ENCODE measurements at places on chromosomes 5 and 9.
A peak's percentile ranks its signal among the peaks of the same experiment; 100 is the strongest.

DNA sequence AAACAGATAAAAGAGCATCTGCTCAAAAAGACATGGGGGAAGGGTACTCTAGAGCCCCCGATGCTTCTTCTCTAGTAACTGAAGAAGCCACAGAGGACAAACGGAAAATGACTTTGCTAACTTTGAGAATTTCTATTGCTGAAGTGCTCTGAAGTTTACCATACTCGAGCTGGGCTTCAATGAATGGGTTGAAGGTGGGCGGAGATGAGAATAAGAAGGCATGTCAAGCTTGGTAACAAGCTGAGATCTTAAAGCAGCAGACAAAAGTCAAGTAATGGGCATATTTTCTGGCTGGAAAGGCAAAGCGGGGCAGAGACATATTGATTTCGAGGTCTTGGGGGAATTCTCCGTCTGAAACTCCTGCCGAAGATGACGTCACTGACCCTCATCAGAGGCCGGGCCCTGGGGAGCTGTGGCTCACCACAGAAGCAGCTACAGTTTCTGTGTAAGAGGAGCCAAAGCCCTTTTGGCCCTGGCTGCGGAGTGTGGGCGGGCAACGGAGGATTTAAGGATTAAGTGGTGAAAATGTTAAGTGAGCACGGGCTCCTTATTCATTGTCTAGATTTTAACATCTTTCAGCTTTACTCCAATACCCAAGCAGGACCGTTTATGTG is 115.8 kb upstream of the SLIT3 start:
- DNase-seq: peak; percentile 57

GRCh38 chr9:113934167-113934828 is 58.2 kb downstream of the ZNF618 start:
- DNase-seq: no peak

GRCh38 chr9:16970321-16970720 is 99.9 kb upstream of the BNC2 start:
- DNase-seq: no peak

GRCh38 chr9:89015336-89015735 is 24.1 kb downstream of the S1PR3 start:
- no peak for DNase-seq

- no peak for DNase-seq
Observed at GRCh38 chr9:4242239-4242638, 57.6 kb downstream of the GLIS3 start.

- no peak for DNase-seq
Observed at GRCh38 chr5:179879690-179880010, 21.0 kb upstream of the MRNIP start.

GRCh38 chr9:129482521-129483414 is 138.1 kb downstream of the C9orf50 start:
- peak; percentile 80 for DNase-seq

DNA sequence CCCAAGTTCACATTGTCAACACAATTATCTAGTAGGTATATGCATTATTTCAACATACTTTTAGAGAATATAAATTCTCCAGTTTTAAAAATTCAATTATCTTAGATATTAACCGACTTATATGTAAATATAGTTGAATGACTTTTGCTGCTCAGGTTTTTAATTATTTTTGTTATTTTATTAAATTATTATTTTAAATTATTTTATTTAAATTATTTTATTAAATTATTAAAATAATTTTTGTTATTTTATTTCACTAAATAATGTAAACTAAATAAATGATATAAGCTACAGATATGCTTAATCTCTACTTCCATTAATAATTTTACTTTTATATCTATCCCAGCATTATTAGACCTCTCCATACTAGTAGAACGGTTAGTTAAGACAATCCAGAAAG is 544.3 kb upstream of the ARRDC3 start:
- no peak for DNase-seq

DNA sequence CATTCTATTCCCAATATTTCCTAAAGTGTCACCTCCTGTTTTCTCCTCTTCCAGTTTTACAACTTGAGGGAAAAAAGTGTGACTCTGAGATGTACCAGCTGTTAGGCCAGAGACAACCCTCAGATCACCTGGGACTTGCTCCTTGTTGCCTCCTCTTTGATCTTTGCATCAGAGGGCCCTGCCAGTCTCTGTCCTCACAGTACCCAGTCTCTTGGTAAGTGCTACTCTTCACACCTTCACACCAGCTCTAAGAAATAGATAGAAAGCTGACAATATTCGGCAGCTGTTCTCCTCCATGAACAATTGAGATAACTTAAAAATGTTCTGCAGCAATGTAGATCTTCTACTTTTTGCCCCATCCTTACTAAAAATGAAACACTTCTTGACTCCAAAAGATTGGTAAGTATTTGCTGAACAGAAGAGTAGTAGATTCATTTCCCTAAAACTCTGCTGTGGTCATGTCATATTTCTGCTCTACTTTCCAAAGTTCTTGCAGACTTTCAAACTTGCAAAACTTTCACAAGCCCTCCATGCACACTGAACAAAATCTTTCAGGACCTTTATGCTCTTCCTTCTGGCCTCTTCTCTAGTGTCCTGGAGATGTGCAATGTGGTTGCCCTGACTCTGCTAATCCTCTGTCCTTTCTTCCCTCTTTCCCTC is 188.6 kb downstream of the SNX18 start:
- DNase-seq: no peak

Data from nephron progenitor cell (in vitro differentiated cells).